Mesothelial cell of epicardium (in vitro differentiated cells): ENCODE measurements at places on chromosomes 1 and 21. TPM values are rescaled to one million over a fixed set of nuclear protein-coding genes. Genes with fewer than 3 reads are reported as not detected.

GRCh38 chr1:171904778-171905450 is 63.6 kb downstream of the DNM3 start:
- no peak overlapping the region for H3K4me3 ChIP-seq
- H3K4me1 ChIP-seq = peaks cover 9% of the 10 kb centered on the region
- DNase-seq = no peak
- H3K27me3 ChIP-seq = no peaks in the 10 kb centered on the region
- no peaks in the 10 kb centered on the region for H3K36me3 ChIP-seq

The MMEL1 gene
- 2.2 to 4.5 TPM (median 3.4 TPM) in 3 replicates for total RNA-seq

The METTL18 gene
- 10.3 to 11.4 TPM (median 10.6 TPM) in 3 replicates for total RNA-seq

DNA sequence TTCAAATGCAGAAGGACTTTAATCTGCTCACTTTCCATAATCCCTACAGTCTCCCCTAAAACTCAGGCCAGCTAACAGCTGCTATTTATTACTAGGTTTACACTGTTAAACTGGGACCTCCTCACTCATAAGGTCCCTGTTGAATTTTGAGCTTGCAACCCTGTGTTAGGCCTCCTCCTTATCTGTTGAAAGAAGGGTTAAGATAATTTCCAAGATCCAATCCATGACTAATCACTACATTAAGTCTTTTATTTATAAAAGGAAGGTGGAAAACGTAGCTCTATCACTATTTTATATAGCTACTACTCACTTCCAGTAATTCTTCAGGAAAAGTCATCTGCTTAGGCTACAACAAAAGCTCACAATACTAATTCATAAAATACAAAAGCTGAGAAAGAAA is 79.5 kb downstream of the EVI5 start:
- no peak overlapping the region for H3K4me3 ChIP-seq
- peaks cover 3% of the 10 kb centered on the region for H3K36me3 ChIP-seq
- H3K4me1 ChIP-seq = peaks cover 8% of the 10 kb centered on the region
- no peaks in the 10 kb centered on the region for H3K27me3 ChIP-seq

The GPR161 gene
- total RNA-seq = 34.6 to 36.4 TPM (median 35.1 TPM) in 3 replicates

- no peaks in the 10 kb centered on the region for H3K27me3 ChIP-seq
- no peaks in the 10 kb centered on the region for H3K4me1 ChIP-seq
- H3K36me3 ChIP-seq = no peaks in the 10 kb centered on the region
Observed at GRCh38 chr1:113846391-113847035, 25.0 kb downstream of the PTPN22 start.

DNA sequence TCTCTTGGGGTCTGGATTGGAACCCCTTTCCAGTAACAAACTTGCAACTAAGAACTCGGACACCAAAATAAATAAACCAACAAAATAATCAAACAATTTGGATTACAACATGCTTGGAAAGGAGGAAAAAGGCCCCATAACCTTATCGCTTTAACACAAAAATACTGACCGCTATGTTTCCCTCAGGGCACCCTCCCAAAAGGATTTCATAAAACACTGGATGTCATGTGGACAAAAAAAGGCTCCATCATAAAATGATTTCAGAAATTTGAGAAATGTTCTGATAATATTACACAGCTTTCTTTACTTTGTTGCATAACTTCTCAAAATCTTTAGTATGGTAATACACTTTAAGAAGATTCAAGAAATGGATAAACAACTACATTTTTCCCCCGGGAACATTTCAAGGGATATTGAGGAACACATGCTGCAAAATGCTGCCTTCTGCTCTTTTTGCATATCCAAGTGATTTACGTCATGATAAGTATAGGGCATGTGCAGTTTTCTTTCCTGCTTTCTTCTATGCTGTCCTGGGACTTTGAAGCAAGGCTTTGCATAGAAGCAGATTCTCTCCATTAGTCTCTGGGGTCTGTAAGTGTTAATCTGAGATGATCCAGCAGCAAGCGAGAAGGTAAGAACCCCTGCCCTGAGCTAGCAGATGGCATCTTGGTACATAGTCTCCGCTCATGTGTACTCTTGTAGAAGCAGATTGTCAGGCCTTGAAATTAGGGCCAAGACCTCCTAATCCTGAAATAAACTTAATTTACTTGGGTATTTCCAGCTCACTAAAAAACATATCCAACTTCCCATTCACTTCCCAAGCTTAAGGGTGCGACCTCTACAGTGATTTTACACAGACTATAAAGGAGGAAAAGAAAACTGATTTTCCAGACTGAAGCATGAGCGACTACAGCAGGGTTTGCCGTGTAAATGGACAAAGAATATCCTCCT is 85.5 kb upstream of the KIAA0040 start:
- H3K4me3 ChIP-seq = no peak overlapping the region
- no peak for DNase-seq
- H3K27me3 ChIP-seq = no peaks in the 10 kb centered on the region
- H3K27ac ChIP-seq = no peak overlapping the region
- H3K36me3 ChIP-seq = no peaks in the 10 kb centered on the region
